Stimulated activated CD8-positive, alpha-beta memory T cell treated with anti-CD3 and anti-CD28 coated beads, Interleukin-4, amount 100 ng/mL, for 1 hour (primary cell): ENCODE measurements at places on chromosomes 1 and 21.
A peak's percentile ranks its signal among the peaks of the same experiment; 100 is the strongest.

GRCh38 chr1:33142483-33143064 lies 39.3 kb downstream of the TRIM62 start:
- no peak for DNase-seq

DNA sequence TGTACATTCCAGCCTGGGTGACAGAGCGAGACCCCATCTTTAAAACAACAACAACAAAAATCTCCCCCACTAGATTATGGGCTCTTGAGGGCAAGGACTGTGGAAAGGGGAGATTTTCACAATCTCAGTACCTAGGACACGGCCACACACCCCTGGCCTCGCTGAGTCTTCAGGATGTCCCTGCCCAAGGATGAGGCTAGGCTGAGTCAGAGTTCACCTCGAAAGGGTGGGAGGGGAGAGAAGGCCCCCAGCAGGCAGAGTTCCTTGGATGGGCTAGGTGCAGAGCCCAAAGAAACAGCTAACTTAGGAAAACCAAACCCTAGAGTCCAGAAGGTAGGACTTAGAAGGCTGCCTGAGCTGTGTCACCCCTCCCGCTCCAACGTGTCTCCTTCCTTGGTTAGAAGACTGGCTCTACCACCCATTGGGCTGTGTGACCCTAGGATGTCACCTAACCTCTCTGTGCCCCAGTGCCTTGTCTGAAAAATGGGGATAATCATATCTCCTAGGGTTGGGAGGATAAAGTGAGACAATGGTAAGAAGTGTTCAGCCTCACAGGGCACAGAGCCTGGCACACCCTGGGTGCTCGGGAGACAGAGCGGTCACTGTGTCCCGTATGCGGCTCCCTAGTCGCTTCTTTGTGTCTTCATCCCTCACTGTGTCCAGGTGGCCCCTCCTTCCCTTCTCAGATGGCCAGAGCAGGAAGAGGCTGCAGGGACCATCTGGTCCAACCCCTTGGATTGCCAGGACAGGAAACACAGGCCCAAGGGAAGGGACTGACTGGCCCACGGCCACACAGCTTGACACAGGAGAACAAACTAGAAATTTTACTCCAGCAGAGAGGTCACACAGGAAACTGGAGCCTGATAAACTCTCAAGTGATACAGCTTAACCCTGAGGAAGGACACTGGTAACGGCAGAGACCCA lies 11.2 kb downstream of the TRIM62 start:
- no peak for DNase-seq

GRCh38 chr1:86875722-86876121 lies 38.2 kb downstream of the SELENOF start:
- DNase-seq, result no peak

- DNase-seq, result peak; percentile 27
Observed at GRCh38 chr1:11478571-11479374, at the start of gene DISP3. TSS of gene DISP3 (plus strand) at chr1:11479155. CDS start at chr1:11500993, 21,838 bp downstream.

- DNase-seq, result no peak
Observed at GRCh38 chr1:239814306-239814881, 277.3 kb upstream of the FMN2 start.

- no peak for DNase-seq
Observed at GRCh38 chr1:54290506-54291184, 90.7 kb downstream of the MRPL37 start.
